ENCODE measurements at places on chromosomes 6 and 20.
A peak's percentile ranks its signal among the peaks of the same experiment; 100 is the strongest.

DNA sequence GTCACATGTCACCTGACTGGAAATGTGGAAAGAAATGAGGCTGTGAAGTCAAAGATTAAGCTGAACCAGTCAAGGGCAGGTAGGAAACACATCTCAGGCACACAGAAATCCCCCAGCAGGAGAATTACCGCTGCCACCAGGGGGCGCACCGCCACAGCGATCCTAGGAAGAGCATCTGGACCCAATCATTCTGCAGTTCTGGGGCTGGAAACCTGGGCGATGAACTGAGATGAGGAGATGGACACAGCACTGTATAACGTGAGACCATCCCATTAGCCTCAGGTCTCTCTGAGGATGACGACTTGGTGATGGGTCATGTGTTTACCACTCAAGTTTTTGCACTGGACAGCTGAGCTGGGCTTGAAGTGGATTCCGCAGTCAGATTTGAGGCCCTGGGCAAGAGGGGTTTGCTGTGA is 6.5 kb upstream of the SLC24A3 start:
- DNase-seq: peak; percentile 39

DNA sequence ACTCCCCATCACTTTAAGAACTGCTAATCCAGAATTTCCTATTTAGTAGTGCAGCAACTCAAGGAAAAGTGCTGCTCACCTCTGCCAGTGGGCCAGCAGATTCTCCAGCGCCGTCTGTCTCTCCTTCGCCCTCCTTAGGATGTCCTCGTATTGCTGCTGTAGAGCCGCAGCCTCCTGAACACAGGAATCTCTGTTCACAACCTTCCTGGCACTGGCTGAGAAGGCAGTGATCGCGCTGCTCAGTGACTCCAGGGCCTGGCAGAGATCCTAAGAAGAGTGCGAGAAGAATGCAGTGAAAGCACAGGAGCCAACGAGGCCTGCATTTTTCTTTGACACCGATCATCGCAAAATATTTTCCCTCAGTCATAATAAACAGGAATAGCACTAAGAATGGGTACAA is 209.0 kb downstream of the SYNE1 start:
- DNase-seq: no peak

- DNase-seq: no peak
These were observed 6.9 kb downstream of the NT5E start for GRCh38 chr6:85456782-85457181.

DNA sequence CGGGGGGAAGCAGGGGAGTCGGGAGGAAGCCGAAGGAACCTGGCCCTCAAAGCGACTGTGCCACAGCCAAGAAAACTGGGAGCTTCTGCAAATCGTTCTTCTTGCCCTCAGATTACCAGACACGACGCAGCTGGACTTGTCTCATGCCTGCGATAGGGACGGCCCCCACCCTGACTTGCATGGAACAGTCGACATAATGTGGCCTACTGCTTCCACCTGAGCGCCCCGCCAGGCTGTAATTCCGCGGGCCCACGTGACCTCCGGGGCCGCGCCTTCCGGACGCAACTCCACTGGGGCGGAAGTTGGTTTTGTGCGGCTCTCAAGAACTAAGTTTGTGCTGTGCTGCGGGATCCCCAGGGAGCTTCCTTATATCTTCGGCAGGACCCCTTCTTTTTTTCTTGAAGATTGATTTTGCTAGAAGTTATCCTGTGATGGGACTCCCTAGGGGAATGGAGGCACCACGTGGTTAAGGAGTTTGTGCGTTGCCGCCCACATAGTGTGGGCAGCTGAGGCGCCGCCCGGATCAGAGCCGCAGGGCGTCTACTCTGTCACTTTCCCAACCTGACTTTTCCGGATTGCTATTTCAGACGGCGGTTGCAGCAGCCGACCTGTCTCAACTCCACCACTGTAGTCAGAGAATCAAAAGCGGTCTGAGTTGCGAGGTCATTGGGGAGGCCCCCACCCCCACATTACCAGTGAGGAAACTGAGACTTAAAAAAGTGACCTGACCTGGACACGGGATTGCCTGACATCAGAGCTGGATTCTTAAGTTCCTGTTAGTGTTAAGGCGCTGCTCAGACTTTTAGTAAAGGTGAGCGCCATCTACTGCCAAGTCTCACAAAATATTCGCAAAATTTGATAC is 540 bp upstream of the CD164 start:
- peak; percentile 85 for DNase-seq

GRCh38 chr20:45346291-45346718 is 1.9 kb downstream of the SDC4 start:
- no peak for DNase-seq

DNA sequence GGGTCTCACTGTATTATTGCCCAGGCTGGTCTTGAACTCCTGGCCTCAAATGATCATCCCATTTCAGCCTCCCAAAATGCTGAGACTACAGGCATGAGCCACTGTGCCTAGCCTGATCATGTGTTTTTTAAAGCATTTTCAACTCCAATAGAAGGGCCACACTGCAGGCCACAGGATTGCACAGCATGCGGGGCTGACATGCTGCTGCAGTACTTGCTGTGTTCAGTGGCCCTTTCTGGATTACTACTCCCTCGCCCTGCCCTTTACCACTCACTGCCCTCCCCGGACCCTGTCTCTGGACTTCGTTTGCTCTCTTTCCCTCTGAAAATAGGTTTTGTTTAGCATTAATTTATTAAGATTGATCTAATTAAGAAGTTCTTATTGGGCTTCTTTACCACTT is 37.3 kb downstream of the HECA start:
- DNase-seq: no peak

- no peak for DNase-seq
These were observed 210.3 kb downstream of the PREX1 start for GRCh38 chr20:48617481-48617880.

DNA sequence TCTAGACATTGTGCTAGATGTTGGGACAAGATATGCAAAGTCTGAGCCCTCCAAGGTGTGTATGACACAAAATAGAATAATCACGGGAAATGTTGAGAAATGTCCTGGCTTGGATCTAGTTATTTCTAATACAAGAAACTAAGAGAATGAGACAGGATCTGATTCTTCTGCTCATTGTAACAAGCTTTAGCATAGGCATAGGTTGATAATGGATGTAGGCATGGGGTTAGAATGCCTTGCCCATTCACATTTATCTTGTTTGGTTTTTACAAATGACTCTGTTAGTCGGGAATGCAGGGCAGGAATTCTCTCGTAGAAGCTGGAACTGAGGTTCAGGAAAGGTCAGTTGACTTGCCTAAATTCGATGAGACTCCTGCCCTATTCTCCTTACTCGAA is 1.5 kb upstream of the SLC26A8 start:
- no peak for DNase-seq

DNA sequence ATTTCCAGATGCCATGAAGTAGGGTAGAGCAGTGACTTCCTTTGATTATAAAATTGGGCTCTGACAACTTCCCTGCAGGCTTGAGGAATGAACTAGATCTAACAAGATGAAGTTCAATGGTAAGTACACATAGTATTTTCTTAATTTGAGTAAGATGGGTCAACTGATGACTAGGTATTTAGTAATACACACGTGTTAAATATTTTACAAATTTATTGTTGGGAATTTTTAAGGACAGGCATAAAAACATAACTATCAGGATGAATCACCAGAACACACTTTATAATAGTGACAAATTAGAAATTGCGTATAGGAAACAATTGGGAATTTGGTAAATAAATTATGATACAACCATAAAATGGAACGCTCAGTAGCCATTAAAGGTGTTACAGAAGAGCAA is 762.4 kb upstream of the SLC35B3 start:
- no peak for DNase-seq

DNA sequence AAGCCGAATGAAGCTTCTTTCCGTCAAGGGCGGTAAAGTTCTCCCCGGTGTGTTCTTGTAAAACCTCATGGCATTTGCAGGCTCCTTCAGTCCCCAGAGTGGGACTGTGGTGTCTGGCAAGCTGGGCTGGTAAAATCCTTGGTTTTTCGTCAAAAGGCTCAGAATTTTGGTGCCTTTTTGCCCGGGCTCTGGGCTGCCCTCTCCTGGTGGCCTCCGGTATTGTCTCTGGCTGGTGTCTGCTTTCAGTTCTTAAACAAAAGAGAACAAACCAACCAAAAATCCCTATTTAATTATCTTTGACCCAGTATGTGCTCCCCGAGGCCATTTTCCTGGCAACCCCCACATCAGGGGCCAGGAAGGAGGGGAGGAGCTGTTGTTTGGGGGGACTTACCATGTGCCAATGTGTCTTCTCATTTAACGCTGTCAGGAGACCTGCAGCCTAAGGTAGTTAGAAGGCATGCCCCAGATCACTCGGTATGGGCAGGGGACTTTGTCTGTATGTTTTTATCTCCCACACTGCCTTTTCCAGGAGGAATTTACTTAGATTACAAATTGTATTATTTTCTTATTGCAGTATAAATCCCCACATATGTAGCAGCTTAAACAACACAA is 11.1 kb downstream of the CDH4 start:
- peak; percentile 10 for DNase-seq

DNA sequence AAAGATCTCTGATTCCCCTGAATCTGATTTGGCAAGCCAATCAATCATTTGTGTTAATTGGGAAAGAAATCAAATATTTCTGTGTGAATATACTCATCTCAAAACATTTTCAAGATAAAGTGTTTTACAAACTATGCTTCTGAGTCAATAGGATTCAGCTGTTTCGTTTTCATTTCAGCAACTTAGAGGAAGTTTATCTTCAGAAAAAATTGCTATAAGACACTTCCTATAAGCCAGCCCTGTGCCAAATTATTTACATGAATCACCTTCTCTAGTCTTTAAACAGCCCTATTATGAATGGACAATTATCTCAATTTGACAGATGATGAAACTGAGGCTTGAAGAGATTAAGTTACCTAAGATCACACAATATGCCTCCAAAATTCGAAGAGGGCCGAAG is 10.9 kb downstream of the DEFB129 start:
- no peak for DNase-seq

GRCh38 chr6:65623566-65623965 is 83.5 kb downstream of the EYS start:
- DNase-seq: no peak

GRCh38 chr20:9359561-9360308 is 154.7 kb upstream of the LAMP5 start:
- DNase-seq: no peak

DNA sequence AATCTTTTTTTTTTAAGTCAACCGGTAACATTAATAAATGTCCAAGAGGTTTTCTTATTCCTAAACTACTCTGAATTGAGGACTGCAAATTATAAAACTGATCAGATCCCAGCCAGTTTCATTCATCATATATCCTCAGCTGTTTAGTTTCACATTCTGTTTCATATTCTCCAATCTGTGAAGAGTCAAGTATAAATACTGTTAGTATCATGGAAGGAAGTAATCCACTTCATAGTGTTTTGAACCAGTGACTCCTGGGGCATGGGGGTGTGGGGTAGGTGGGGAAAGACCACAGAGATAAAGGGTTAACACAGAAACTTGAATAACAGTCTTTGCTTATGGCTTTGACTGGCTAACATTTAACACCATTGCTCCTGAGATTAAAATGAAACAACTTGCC is 69.9 kb downstream of the FYN start:
- DNase-seq: no peak

DNA sequence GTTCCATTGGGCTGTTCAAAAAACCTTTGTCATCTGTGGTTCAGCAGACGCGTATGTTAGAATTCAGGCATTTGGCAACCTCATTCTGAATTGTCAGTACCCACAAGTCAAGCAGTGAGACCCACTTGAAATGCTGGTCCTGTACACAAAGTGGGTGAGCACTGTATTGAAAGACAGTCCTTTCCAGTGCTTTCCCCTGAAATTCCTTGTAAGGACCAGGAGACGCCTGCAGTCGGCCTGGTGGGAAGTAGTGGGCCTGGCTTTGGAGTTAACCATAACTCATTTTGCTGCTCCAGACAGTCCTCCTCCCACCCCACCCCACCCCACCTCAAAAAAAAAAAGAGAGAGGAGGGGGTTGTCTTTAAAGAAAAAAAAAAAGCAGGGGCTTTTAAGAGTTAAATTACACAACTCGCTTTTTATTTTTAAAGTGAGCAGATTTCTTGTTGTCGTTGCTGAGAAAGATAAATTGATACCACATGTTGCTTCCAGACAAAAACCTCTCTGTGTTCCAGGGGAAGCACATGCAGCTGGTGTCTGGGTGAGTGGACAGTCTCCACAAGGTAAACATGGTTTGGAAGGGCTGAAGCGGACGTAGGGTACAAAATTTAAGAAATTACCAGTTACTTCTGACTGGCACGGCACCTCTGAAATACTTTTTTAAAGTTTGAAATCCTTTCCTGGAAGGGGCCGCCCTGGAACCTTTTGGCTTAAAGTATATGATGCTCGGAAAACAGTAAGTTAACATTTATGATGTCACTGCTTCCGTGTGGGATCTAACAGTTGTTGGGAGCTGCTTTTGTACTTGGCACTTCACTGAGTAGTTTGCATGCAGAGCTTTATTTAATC is 95.3 kb downstream of the FOXO3 start:
- DNase-seq: no peak

GRCh38 chr20:3704087-3704486 is 8.3 kb downstream of the SIGLEC1 start:
- no peak for DNase-seq

DNA sequence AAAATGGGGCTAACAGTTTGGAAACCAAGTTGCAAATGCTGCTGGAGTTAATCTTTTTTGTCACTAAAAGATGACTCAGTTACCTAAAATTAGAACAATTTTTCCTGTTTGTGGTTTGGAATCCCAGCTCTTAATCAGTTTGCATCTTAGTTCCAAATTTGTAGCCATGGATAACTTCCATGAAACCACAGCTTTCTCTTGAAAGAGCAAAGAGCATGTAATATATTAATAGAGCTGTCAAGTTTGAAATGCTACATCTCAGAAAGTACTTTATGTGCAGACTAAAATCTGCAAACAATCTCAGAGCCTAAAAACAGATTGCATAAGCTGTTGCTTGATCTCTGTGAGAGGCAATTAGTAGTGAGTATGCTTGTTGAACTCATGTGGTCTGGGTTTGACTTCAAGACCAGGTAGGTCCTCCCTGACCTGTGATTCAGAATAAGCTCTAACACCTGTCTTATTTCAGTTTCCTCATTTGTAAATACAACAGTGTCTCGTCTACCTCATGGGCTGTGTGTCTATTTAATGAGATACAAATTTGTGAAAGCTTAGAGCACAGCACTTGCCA is 23.5 kb downstream of the DHX35 start:
- no peak for DNase-seq

DNA sequence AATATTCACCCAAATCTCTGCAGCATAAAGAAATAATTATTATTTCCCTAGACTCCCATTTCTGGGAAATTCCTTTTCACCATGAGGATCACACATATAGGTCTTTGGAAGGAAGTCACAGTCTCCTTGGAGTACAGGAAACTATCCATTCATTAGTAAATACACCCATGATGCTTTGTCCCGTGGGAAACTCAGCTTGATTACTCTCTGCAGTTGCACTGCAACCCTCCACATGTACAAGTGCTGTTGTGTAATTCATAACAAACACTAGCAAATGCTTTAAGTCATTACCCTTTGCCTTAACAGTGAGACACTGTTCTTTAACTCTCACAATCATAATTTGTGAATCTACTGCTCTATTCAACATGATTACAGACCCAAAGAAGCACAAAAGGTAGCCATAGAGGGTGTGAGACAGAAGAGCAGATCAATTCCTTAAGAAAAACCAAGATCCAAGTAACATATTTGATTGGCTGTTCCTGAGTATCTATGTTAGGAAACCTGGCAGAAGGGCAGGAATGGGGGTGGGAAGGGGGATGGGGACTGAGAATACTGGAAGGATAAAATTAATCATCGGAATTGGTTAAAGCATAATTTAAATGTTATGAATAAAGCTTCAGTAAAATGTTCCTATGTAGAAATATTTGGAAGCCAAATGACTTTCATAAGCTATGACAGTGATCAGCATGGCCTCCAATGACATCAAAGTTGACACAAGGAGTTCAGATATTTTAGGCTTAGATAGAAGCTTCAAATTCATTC is 268.0 kb downstream of the HACE1 start:
- DNase-seq: no peak

All from stimulated activated CD4-positive, alpha-beta T cell treated with anti-CD3 and anti-CD28 coated beads, Interleukin-12 subunit alpha, Interleukin-12 subunit beta, amount 100 ng/mL, for 48 hours (primary cell).